ENCODE measurements at places on chromosomes 4 and X. TPM values are rescaled to one million over a fixed set of nuclear protein-coding genes. Genes with fewer than 3 reads are reported as not detected.
A peak's percentile ranks its signal among the peaks of the same experiment; 100 is the strongest.

FAM184B gene
- 0.02 TPM for total RNA-seq

GRCh38 chrX:49309401-49309981, 6.0 kb downstream of the GAGE10 start:
- no peaks in the 10 kb centered on the region for H3K36me3 ChIP-seq
- H3K27me3 ChIP-seq, result peaks cover 35% of the 10 kb centered on the region
- H3K27ac ChIP-seq, result peak overlapping the region; percentile 15

ASB9 gene
- 0.49 TPM for total RNA-seq

- peak overlapping the region; percentile 90 for H3K4me3 ChIP-seq
- no peak overlapping the region for H3K27ac ChIP-seq
- peaks cover 6% of the 10 kb centered on the region for H3K27me3 ChIP-seq
Observed at GRCh38 chrX:46757052-46757451, 1.9 kb downstream of the SLC9A7 start.

DNA sequence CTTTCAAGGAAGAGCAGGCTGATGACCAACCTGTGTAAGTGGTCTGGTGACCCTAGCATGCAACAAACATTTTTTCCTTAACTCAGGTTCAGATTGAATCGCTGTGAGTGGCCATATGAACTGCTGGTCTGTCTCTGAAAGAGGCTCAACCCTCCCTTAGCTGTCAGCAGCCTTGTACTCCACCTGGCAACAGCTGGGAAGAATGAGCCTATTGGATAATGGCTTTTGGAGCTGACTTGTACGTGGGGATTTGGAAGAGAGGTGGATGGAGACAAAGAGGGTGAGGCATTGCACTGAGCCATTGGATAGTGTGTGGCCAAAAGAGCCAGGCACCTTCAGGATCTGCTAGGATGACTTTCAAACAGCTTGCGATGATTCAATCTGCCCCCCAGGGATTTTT, 35.7 kb upstream of the BMP15 start:
- no peaks in the 10 kb centered on the region for H3K36me3 ChIP-seq
- H3K27me3 ChIP-seq, result no peaks in the 10 kb centered on the region
- no peak for DNase-seq
- H3K4me1 ChIP-seq, result no peaks in the 10 kb centered on the region
